ENCODE measurements at places on chromosomes 7 and 10. TPM values are rescaled to one million over a fixed set of nuclear protein-coding genes. Genes with fewer than 3 reads are reported as not detected.

EN2 gene
- not detected for total RNA-seq

PNLIPRP3 gene
- not detected for total RNA-seq

OGDHL gene
- total RNA-seq: 3.0 TPM

CCL24 gene
- total RNA-seq: not detected

GRID2IP gene
- 0.02 TPM for total RNA-seq

DNA sequence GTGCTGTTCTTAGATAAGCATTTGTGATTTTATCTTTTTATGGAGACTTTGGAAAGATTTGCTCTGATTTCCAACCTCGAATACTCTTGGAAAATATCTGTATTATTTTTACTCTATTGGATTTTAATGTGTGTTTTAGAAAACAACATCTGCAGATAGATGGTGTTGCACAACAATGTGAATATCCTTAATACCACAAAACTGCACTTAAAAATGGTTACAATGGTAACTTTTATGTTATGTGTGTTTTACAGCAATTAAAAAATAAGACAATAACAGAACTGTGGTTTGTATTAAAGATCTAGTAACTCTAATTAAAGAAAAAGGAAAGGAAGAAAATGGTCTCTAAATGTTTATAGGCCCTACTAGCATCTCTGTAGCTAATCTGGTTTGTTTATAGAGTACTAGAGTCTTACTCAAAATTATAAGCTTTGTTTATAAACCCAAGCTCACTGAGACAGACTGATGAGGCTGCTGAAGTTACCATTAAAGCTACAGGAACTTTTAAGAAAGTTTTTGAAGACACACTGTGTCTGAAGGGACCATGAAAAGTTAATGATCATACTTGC is 74.6 kb upstream of the CC2D2B start:
- DNase-seq: no peak

- no peak for DNase-seq
Measured at GRCh38 chr10:132270721-132271457, 36.9 kb downstream of the STK32C start.

GRCh38 chr10:94413361-94413760 is 11.0 kb downstream of the TBC1D12 start:
- no peak for DNase-seq

DNA sequence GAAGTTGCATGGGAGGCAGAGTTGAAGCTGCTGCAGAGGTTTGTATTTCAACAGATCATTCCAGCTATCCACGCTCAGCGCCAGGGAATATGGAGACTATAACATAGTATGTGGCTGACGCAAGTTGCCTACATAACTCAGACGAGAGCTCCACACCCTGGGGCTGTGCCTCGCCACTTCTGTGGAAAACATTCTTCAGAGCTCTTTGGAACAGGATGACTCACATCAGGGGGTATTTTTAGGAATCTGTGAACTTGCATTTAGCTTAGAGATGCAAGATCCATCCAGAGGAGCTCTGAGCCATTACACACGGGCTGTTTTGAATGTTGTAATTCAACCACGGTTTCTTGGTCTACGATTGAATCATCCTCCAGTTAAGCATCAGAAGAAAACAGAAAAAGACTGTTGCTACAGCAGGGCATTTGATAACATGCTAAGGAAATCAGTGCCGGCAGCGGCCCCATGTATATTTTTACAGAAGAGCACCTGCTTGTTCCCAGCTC is 481.5 kb upstream of the AKR1E2 start:
- DNase-seq: peak; percentile 95

All from M059J (cell line).